ENCODE measurements at places on chromosomes 4 and X.

GRCh38 chr4:17058916-17059741 lies 160.7 kb upstream of the LDB2 start:
- no peak for DNase-seq

- DNase-seq = no peak
Measured at GRCh38 chr4:141174457-141174856, 41.2 kb upstream of the RNF150 start.

DNA sequence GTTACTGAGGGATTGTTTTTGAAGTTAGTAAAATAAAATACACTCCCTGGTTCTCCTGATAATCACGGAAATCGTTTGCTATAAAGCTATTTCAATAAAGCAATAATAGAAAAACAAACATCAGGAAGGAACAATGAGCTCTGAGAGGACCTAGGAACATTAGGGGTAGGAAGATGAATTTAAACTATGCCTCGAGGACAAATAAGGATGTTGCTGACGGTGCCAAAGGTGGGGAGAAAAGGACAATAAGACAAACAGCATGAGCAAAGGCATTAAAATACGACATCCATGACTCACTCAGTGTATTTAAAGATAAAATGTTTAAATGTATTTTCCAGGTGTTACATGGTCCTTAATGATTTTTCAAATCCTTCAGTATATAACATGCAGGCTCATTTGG lies 110.3 kb downstream of the MTNR1A start:
- DNase-seq = no peak

- no peak for DNase-seq
Measured at GRCh38 chrX:85359051-85359450, 20.4 kb downstream of the POF1B start.

- DNase-seq = peak; percentile 61
Measured at GRCh38 chr4:15239866-15240265, 188.0 kb upstream of the C1QTNF7 start.

DNA sequence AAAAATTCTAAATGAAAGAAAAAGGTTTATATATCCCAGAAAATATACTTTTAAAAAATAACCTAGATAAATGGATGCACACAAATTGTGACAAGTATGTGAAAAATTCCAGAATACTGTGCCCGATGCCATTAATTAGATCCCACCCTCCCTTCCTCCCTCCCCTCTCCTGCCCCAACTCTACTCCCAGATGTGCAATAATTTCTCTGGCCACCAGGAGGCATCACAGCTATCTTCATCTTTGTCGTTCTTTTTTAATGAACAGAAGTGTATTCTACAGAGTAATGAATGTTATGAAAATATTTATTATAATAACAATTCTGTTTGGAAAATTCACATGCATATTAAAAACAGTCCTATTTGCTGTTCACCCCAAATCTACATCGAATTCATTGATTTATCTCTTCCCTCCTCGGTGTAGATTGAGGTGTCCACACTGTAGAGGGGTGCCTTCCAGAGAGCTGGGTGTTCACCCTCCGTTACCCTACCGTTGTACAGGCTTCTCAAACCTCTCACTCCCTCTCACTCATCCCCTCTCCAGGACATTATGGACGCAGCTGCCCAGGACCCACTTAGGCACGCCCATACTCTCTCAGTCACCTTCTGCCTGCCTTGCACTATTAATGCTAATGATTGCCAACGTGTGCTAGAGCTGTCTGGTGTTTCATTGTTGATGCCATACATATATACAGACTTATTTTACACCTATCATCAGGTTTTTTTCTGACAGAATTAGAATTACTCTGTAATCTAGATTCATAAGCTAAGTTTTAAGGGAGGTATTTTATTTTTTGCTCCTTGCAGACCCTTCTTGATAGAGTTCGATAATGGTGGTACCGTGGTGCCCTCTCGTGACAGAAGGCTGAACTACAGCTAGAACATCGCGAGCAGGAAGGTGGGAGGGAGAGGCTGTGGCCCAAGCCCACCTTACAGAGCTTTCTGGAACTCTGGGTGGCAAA lies 14.1 kb downstream of the RAB40AL start:
- DNase-seq = peak; percentile 0

Measured in NCI-H446 treated with DMSO at 0.1 percent for 48 hours (cell line).